ENCODE measurements at places on chromosomes 3 and 15.

DNA sequence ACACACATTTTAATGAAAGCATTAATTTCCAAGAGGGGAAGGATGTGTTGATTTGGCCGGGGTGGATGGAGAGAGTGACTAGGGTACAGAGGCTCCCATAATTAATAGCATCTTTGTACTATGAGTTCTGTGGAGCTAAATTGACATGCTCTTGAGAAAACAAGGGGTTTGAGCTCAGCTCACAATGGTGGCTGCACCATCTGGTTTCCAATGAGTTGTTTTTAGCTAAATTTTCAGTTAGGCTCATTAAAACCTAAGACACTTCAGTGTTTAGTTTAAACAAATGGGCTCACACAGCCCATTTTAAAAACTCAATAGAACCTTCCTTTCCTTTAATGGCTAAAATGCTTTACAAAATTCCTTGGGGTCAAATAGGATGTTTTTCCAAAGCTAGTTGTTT, 199.7 kb downstream of the TNIK start:
- no peak for DNase-seq

GRCh38 chr15:26804063-26804804, 31.4 kb upstream of the GABRB3 start:
- no peak for DNase-seq

DNA sequence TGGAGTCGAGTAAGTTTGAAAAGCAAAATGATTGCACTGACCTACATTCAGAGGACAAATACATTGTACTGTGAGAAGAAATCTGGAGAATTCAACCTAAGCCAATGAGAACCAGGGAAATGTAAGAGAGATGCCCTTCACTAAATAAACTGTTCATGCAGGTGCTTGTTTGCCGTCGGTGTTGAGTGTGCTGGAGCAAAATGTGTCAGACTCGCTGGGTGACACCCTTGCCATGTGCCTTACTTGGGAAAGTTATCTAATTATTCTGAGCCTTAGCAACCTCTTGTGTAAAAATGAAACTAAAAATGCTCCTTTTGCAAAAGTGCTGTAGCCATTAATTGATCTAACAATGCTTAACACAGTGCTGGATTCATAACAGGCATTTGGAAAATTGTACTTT, 140.4 kb downstream of the GABRB3 start:
- DNase-seq: no peak

DNA sequence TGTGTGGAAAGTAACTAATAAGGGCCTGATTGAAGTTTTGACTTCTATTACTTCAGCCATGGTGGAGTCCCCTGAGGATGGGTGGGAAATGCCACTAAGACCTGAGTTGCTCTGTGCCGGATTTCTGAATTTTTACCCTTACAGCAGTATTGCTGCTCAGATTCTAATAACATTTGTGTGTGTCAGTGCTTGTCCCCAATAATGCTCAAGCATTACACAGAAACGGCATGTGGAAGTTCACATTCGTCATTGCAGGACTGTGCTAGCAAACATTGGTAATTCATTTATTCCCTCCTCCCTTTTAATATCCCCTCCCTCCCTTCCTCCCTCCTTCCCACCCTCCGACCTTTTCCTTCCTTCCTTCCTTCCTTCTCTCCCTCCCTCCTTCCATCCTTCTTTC, 484.5 kb upstream of the ONECUT1 start:
- DNase-seq: no peak

DNA sequence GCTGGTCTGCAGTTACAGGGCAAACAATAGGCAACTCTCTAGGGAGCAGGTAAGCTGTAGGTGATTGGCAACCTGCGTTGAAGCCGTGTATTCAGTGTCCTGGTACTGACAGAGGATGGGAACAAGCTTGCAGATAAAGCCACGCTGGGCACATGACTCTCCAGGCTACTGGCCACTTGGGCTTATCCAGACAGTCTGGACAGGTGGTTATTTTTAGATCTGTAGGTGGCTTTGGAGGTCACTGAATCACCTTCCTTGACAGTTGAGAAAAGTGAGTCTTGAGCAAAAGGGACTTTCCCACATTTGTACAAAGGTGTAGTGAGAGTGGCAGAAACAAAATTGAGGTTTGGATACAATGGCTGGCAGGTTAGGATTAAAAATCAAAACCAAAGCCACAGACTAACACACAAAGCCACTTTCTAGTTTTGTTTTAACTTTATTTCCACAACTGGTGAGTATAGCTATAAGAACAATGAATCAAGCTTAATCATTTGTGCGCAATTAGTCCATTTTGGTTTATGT, 22.3 kb upstream of the IL1RAP start:
- no peak for DNase-seq

GRCh38 chr3:120741320-120741719, 996 bp downstream of the RABL3 start:
- no peak for DNase-seq

- DNase-seq: no peak
Measured at GRCh38 chr15:71131601-71132362, 16.5 kb downstream of the THSD4 start.
